Cardiac muscle cell (in vitro differentiated cells and primary cell): ENCODE measurements at places on chromosomes 11 and 22. TPM values are rescaled to one million over a fixed set of nuclear protein-coding genes. Genes with fewer than 3 reads are reported as not detected.

Gene MYOD1
- total RNA-seq, result not detected in 2 replicates

Gene PIK3IP1
- 7.2 and 9.8 TPM in 2 replicates for total RNA-seq

Gene WT1
- total RNA-seq, result 5.0 and 5.2 TPM in 2 replicates

Gene H19
- 262 and 316 TPM in 2 replicates for total RNA-seq

Gene BCO2
- 24.1 and 44.2 TPM in 2 replicates for total RNA-seq

Gene HEPN1
- not detected in 2 replicates for total RNA-seq

Gene RIBC2
- 0.60 and 0.67 TPM in 2 replicates for total RNA-seq

Gene JHY
- 1.1 and 2.5 TPM in 2 replicates for total RNA-seq

Gene GLB1L3
- not detected in 2 replicates for total RNA-seq

Gene TSPAN32
- total RNA-seq, result 22.0 and 22.4 TPM in 2 replicates

Gene OR8G1
- not detected in 2 replicates for total RNA-seq

Gene CD3G
- not detected in 2 replicates for total RNA-seq

Gene ST14
- 0.12 and 0.21 TPM in 2 replicates for total RNA-seq

Gene CASP1
- total RNA-seq, result not detected in 2 replicates

Gene SF3B2
- 196 and 210 TPM in 2 replicates for total RNA-seq

Gene CSRP3
- 337 and 592 TPM in 2 replicates for total RNA-seq

Gene PIK3C2A
- total RNA-seq, result 32.0 and 54.6 TPM in 2 replicates

Gene MS4A2
- not detected in 2 replicates for total RNA-seq

Gene ANKRD13D
- total RNA-seq, result 50.7 and 53.5 TPM in 2 replicates

Gene PAK1
- total RNA-seq, result 33.1 and 34.4 TPM in 2 replicates

Gene SLN
- total RNA-seq, result 2.1 TPM in 1 of 2 replicates, not detected in the other

Gene NPTXR
- 15.1 and 16.7 TPM in 2 replicates for total RNA-seq
